ENCODE measurements at places on chromosomes 5 and 9.

GRCh38 chr9:16325966-16326365, 544.5 kb downstream of the BNC2 start:
- no peak for DNase-seq

DNA sequence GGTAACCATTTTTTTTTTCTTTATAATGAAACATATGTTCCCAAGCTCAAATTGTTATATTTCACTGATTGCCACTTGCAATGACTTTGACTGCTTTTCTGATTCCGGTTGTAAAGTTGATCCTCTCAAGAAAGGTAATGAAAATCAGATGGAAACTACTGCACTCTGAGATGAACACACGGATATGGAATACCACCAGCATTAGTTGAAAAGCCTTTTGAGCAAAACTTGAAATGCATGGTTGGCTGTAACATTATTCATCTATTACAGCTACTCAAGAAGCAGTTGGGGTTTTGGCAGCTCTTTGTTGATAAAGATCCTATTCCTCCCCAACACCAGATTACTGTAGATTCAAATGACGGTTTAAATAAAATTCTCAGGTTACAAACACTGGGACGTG, 591.6 kb upstream of the DMAC1 start:
- no peak for DNase-seq

- DNase-seq, result no peak
Observed at GRCh38 chr9:75718677-75719076, 171.8 kb upstream of the PCSK5 start.

- no peak for DNase-seq
Observed at GRCh38 chr5:127353327-127353726, 62.7 kb downstream of the MEGF10 start.

All from NCI-H524 treated with DMSO at 0.1 percent for 48 hours (cell line).